ENCODE measurements at places on chromosomes 3 and 15.

DNA sequence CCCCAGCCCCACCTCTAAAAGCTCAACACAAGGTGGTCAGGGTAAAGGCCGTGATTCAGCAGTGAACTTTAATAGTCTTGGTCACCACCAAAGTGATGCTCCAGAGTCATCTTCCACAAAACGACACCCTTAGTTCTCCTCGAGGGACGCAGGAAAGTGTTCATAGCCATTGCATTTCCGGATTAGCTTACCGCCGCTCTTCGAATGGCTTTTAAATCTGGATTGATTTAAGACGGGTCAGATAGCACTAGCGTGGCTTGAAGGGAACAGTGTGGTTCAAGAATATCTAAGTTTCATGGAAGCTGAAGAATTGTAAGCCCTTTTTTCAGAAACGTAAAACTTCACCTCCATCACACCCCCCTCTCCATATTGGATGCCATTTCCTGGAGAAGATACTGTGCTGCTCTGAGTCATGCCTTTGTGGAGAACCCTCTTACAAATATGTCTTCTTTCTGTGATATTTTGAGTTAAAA is 829 bp downstream of the RNF7 start:
- peak; percentile 3 for DNase-seq

DNA sequence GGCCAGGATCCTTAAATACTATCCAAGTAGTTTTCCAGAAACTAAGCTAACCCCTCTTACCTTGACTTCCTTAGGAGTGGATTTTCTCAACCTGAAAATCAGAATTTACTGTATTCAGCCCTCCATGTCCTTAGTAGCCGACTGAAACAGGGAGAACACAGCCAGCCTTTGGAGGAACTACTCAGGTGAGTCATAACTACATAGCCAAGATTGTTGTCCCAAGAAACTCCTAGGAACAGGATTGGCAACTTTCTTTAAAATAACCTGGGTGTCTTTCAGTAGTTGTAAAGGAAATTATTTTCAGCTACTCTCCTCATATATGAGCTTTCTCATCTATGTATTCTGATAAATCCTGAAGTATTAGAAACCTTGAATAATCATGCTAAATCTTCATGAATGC is 22.3 kb downstream of the FANCD2OS start:
- DNase-seq: no peak

DNA sequence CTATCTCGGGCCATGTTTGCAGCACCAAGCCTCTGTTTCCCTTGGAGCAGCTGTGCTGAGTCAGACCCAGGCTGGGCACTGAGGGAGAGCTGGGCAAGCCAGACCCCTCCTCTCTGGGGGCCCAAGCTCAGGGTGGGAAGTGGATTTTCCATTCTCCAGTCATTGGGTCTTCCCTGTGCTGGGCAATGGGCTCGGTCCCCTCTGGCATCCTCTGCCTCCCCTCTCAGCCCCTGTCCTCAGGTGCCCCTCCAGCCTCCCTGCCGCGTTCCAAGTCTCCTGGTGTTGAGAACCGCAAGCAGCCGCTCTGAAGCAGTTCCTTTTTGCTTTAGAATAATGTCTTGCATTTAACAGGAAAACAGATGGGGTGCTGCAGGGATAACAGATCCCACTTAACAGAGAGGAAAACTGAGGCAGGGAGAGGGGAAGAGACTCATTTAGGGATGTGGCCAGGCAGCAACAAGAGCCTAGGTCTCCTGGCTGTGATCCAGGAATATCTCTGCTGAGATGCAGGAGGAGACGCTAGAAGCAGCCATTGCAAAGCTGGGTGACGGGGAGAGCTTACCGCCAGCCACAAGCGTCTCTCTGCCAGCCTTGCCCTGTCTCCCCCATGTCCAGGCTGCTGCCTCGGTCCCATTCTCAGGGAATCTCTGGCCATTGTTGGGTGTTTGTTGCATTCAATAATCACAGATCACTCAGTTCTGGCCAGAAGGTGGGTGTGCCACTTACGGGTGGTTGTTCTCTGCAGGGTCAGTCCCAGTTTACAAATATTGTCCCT is 1.2 kb downstream of the RHO start:
- DNase-seq: no peak

DNA sequence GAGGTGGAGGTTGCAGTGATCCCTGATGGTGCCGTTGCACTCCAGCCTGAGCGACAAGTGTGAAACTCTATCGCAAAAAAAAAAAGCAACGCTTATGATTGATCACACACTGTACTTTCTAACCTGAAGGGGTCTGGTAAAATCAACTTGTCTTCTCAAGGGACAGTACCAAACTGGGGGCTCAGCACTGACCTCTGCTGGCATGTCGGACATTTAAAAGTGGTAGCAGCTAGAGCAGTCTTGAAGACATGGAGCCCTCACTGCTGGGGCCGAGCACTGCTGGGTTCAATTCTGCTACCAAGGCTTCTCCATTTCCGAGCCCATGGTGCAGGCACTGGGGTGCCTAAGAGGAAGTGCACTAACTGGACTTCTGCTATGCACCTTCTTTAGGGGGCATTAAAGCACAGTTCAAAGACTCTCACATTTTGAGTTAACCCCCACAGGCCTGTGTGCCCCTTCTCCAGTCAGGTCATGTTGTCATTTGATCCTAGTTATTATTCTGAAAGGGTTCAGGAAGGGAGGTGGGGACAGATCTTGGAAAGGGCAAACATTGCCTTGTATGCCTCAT is 26.4 kb upstream of the LAMP3 start:
- DNase-seq: no peak

DNA sequence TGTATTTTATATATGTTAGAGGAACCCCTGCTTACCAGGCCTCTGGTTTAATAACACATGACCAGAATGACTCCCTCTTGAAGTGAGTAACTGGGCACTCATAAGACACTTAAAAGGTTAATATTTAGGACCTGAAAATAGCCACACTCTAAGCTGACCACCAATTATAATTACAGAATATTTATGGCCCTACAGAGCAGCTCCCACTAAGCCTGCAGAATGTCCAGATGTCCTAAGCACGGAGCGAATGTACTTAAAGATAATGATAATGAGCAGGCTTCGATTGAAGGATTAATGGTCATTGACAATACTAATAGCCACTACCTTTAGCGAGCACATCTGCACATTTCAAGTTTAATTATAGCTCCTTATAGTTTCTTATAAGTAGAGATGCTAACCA is 22.8 kb upstream of the KCTD6 start:
- DNase-seq: no peak

GRCh38 chr3:122355612-122356011 is 27.4 kb downstream of the MIX23 start:
- DNase-seq: no peak

GRCh38 chr3:193879099-193879863 is 256.7 kb upstream of the HES1 start:
- DNase-seq: no peak

- no peak for DNase-seq
Observed at GRCh38 chr15:35987056-35987455, 441.1 kb upstream of the DPH6 start.

DNA sequence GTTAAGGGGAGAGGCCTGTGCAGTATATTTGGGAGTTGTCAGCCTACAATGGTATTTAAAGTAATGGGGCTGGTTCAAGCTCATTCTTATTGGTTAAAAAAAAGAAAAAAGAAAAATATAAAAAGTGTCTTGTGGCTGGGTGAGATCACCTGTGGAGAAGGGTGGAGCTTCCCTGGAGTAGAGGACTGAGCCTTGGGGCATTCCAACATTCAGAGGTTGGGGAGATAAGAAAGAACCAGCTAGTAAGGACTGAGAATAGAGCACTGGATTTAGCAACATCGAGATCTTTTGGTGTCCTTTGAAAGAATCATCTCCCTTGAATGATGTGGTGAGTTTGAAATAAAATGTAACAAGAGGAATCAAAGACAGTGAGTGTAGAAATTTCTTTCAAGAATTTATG is 5.2 kb downstream of the SLC49A4 start:
- DNase-seq: no peak

- DNase-seq: no peak
Observed at GRCh38 chr15:38479266-38479665, 25.3 kb downstream of the FAM98B start.

DNA sequence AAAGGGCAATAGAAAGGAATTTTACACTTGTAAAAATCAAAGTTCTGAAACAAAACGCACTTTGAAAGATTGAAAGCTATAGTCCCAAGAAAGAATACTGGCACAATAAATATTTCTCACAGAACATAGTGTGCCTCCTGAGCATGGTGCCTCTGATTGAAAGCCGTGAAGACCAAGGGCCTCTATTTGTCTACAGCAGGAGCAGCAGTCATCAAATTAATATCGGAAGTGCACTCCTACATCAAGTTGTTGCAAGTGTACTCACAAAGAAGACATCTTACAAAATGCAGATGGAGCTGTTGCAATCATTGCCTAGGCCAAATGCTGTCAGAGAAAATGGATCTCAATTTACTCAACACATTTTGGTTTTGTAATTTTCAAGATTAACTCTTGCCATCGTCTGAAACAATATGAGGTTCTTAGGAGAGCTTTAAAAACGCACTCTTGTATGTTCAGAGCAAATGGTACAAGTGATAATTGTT is 9.2 kb upstream of the WDR49 start:
- no peak for DNase-seq

DNA sequence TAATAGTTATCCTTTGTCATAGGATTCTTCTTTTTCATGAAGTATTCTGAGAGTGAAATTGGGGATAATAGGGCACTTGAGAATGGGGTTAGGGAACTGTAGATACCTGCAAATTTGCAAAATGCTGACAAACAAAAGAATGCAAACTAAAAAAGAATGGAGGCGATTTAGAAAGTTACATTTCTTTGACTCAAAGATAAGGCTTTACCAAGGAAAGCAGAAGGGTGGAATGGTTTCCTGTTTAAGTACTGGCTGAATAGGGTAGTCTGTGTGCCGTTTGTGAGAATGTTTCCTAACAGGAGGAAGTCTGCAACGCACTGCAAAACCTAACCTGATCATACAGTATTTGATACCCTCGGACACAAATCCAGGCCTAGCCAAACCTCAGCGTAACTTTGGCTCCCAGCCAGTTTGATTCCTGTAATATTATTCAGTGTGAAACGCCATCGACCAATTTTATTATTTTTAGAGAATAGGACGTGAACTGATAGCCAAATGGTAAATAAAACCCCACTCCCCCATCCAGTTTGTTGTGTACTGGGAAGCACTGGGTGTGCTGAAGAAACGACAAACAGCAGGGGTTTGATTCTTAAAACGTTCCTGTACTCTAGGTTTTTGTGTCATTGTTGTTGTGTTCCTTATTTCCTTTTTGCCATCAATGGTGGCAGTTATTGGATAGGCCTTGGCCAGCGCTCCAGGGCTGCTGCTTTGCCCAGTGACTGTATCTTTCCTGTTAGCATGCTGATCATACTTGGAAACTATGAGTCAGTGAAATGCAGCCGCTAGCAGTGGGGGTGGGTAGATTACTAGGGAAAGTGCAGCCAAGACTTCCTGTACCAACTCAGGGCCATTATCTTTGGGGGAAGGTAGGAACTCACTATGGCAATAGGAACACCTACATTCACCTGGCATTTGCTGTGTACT is 148.0 kb upstream of the TBL1XR1 start:
- peak; percentile 54 for DNase-seq

DNA sequence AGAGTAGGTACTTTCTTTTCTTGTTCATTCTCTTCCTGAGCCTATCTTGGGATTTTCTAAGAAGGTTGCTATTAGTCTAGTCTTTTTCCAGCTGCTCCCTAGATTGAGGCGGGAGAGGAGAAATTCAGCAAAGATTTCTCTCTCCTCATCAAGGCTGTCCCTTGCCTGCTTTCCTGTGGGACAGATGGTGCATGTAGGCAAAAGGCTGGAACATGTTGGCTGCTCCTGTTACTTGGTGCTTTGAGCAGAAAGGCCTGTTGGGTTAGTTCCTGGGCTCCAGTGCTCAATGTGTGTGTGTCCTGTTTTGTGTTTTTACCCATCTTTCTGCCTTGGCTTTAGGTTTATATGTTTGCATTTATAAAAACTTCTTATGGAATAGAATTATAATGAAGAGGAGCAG is 9.1 kb upstream of the SNRPN start:
- no peak for DNase-seq

DNA sequence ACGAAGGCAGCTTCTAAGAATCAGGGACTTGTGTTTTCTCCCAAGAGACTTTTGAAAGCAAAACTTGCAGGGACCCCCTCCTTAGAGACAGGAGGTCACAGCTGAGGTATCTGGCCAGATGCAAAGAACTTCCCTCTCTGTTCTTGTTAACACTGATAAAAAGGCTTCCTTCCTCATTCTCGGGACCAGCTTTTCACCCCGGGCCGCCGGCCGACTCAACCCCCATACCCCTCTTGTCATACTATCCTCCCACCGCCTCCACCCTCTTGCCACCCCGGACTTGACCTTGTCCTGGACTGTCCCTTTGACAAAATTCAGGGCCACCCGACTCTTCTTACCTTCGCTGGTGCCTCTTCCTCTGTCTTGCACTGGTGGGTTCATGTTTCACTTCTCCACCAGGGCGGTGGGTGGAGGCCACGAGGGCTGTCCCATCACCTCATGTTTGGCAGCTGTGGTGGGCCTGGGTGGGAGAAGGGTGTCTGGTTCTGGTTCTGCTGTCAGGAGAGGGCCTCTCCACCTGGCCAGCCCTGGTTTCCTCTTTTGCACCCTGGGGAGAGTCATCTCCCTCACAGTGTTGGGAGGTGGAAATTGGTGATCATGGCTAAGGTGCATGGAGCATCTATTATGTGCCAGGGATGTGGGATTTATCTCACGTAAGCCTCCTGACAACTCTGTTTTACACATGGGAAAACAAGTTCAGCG is 32.5 kb downstream of the BHLHE40 start:
- no peak for DNase-seq

DNA sequence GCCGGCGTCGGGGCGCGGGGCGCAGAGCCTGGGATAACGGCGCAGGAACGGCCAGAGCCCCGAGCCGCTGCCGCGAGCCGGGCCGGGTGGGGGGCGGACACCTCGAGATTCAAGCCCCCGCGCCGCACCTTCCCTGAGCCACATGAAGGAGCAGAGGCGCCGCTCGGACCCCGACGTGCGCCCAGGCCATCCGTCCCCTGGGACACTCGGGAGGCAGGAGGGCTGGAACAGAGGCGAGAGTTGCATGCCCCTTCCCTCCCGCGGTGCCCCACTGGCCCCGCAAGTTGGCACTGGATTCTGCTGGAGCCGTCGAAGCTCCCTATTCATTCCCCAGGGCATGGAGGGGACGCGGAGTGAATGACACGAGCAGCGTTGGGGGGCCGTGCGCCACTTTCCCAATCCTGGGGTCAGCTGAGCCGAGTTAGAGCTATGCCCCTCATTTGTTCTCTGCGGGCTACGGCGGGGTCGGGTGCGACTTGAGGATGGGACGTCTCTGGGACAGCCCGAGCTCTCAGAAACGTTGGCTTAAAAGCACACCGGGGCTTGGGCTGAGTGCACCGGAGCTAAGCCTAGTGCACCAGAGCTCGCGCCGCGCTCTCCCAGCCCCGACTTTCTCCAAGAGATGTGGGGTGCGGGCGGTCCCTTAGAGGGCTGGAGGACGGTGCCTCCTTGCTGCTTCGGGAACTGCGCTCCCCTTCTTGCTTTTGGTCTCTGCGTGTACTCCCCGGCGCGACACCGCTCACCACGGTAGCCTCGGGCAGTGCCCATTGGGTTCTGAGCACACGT is 588 bp downstream of the SLC6A1 start:
- DNase-seq: no peak

DNA sequence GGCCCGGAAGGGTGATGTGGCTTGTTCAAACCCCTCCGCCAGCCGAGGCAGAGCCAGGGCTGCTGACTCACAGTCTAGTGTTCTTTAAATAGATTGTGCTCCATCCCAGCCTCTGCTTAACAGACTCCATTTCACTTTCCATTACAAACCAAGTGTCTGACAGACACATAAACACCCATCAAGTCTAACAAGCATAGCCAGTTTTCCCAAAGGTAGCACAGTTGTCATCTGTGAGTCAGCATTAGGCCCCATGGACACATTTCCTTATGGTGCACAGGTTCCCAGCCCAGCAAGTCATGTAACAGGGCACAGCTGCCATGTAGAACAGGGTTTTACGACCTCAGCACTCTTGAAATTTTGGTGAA is 109.9 kb upstream of the RAP2B start:
- DNase-seq: no peak
